CD4-positive, alpha-beta T cell treated with Interleukin-17A for 4 hours (primary cell): ENCODE measurements at places on chromosomes 6 and 20.

- no peak for DNase-seq
Measured at GRCh38 chr6:41040101-41040939, 1.3 kb upstream of the UNC5CL start.

DNA sequence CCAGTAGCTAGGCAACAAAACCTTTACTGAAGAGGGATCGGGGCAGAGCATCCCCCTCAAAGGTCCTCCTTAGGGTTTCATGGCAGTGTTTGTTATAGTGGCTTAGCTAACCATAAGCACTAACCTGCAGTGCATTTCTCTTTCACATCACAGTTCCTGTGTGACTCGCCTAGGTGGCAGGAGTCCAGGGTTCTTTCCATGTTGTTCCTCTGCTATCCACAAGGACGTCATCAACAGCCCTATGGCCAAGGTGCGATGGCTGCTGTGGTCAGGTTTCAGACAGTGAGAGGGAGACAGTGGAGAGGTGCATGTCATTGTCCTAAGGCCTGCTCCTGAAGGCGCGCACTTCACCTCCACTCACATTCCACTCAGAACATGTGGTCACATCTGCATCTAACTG is 38.8 kb upstream of the FOXA2 start:
- DNase-seq = no peak

DNA sequence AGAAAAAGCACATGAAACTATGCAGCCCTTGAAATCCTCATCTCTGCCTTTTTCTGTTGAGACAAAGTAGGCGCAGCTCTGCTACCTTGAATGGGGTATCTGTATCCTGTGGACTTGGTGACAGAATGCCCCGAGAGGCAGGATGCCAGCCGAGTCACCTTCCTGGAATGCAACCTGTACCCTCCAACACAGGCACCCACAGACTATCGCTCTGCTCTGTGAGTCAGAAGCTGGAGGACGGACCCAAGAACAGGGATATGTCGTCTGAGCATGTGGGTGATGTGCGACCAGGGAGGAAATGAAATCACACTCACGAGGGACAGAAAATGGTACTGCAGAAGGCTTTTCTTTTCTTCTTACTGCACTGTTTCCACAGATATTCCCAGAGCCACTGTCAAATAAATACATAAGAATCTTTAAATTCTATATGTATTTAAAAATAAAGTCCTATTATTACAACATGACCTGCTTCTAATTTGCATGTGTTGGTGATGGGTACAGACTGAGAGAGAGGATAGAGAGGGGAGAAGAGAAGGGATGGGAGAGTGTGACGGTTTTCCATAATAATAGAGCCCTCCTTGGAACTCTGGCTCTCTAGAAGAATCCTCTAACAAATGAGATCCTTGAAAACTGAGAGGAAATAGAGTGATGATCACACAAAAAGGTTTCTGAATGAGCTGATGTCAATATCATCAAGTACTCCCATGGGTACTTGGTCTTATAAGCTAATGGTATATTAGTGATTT is 308.1 kb downstream of the FOXC1 start:
- no peak for DNase-seq

DNA sequence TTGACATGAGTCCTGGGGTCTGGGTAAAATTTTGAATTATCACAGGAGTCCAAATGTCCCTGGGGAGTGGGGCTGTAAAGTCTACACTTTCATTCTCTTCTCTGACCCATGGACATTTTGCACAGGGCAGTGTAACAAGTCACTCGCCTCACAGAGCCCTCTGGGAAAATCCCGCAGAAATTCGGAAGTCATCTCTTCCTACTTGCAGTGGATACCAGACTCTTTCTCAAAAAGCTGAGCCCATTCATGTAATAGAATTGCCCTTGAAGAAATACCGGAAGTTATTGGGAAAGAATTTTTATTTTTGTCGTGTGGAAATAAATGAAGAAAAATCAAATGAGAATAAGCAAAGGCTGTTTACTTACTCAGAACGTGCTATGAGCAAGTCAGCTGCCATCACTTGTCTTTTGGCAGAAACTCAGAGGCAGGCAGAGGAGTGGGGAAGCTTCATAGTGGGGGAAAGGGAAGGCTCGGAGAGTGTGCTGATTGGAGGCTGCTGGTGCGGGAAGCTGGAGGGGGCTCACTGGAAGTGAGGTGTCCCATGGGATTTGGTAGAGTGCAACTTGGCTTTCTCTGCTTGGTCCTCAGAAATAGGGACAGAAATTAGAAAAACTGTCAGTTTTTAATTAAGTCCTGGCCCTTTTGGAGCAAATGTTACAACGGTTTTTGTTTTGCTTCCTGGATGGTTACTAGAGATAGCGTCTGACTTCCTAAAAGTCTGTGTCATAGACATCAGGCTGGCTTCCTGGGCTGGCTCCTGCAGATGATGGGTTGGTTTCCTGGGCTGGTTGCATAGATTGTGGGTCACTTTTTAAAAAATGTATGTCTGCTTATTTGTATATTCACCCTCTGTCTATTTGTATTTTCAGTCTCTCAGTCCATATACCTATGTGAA is 79.8 kb upstream of the EEF1E1 start:
- no peak for DNase-seq

- no peak for DNase-seq
Measured at GRCh38 chr6:82775981-82776380, 289.7 kb downstream of the UBE3D start.

GRCh38 chr6:134446896-134447295 is 129.0 kb upstream of the SGK1 start:
- DNase-seq = no peak

DNA sequence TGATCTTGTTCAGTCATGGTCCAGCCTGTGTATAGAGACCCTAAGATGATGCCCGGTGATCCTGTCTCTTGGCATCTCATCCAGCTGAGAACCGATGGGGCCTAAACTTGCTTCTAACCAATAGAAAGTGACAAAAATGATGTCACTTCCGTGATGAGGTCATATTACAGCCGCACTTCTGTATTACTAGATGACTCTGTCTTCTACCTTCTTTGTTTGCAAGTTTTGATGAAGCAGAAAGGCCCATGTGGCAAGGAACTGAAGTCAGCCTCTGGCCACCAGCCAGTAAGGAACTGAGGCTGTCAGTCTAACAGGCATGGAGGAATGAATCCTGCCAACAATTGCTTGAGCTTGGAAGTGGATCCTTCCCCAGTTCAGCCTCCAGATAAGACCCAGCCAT is 32.8 kb upstream of the HLA-C start:
- DNase-seq = no peak

GRCh38 chr6:20608356-20608755 is 74.1 kb downstream of the CDKAL1 start:
- no peak for DNase-seq

- DNase-seq = no peak
Measured at GRCh38 chr6:45808917-45809316, 206.7 kb downstream of the CLIC5 start.

- no peak for DNase-seq
Measured at GRCh38 chr20:62430311-62430853, 3.0 kb upstream of the RBBP8NL start.

DNA sequence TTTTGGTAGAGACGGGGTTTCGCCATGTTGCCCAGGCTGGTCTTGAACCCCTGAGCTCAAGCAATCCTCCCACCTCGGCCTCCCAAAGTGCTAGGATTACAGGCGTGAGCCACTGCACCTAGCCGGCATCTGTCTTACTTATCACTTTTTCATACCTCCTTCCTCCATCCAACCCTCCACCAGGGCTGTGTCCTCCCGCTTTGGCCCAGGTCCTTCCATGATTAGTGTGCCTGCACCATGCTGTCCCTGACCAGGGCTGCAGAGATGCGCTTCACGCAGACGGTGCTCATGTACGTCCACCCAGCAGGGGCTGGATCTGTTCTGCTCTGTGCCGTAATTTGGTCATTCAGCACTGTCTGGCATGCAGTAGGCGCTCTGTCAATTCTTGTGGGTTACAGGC is 85.8 kb downstream of the SRC start:
- DNase-seq = no peak

DNA sequence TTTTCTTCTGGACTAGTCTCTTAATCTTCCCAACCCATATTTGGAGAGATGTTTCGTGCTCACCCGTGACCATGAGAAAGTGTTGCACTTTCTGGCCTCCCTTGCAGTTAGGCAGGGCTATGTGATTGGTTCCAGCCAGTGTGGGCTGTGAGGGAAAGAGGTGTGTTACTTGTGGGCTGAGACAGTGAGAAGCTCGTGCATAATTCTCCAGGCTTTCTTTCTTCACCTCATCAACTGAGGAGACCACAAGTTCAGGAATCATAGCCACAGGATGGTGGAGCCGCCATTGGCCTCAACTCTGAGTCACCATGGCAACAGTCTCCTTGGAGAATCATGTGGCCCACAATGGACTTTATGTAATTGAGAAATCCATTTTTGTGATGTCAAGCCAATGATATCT is 57.5 kb upstream of the FUCA2 start:
- DNase-seq = no peak

DNA sequence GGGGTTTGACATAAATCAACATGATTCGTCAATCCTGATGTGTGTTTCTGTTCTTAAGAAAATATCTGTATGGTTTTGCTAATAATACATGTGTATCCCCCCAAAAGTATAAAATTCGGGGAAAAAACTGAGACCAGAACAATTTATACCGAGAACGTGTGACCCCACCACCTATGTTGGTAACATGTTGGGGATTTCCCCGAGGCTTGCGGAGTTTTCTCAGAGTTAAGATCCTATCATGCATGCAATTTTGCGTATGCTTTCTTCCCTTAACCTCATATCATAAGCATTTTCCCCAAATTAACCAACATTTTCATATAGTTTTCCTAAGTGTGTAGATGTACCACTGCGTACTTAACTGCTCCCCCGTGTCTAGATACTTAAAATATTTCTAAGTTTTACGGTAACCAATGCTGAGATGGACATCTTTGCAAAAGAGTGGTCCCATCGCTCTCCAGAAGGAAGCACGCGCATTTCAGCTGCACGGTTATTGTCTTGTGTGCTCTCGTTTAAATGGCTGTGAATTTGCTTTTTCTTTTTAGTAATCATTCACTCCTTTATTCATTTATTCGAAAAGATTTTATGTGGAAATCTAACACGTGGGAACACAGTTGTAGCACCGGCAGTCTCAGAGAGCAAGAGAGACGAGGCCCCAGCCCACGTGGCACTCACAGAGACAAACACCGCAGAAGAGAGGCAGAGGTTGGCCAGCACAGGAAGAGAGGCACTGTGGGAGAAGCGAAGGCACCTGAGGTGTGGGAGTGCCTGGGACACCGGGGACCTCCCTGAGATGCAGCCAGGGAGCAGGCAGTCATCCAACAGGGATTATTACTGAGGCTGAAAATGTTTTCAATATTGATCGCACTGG is 13.2 kb upstream of the IRF4 start:
- DNase-seq = no peak

- no peak for DNase-seq
Measured at GRCh38 chr6:50829898-50830444, 11.3 kb downstream of the TFAP2B start.

GRCh38 chr20:13927171-13927570 is 63.2 kb downstream of the SEL1L2 start:
- DNase-seq = no peak

GRCh38 chr20:61813791-61814190 is 251.9 kb downstream of the TAF4 start:
- no peak for DNase-seq

GRCh38 chr20:33773412-33774089 is 37.6 kb upstream of the CHMP4B start:
- no peak for DNase-seq

GRCh38 chr6:66970373-66970772 is 1263.3 kb upstream of the EYS start:
- DNase-seq = no peak

DNA sequence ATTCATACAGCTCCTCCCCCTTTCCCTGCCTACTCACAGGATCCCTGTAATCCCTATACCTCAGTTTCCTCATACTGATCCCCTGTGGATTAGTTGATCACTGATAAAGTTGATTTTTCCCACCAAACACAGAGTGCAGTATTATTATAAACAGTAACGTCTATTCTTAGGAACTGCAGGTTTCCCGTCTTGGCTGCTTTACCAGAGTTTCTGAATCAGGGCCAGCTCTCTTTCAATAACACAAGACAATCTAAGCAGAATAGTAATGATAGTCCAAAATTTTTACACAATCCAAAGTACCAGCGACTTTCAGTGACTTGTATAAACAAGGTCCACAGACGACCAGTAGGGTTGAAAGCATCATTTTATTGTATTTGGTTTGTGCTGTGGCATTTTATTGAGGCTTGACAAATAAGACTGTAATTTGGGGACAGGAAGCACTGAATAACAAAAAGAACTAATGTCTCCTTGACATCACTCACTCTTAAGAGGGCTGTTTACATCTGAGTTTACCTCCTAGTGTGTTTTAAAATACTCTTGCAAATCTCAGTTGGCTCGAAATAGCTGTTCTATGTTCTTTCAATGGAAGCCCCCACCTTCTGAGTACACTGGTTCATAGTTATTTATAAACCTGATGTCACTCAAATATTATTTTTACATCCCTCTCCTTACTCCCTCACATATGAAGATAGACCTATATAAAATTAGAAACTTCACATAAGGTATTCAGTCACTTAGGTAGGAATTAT is 6.1 kb upstream of the JARID2 start:
- DNase-seq = no peak

GRCh38 chr6:17397764-17398194 is 4.4 kb downstream of the CAP2 start:
- no peak for DNase-seq

DNA sequence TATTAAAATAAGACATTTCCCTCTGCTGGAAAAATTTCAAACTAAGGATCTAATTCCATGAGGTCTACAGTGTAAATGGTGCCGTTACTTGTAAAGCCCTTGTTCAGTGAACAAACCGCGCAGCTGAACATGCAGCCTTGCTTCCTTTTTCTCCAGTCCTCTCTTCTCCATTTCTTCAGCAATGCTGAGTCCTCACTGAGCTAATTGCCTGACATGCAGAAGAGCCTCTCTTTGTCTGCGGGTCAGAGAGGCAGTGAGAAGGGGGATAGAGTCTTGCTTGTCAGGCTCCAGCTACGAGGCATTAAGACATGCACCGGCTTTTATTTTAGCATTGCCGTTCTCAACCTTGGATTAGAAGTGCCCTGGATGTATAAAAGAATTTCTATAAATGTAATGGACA is 25.7 kb downstream of the ZDHHC14 start:
- DNase-seq = no peak

- no peak for DNase-seq
Measured at GRCh38 chr20:39010496-39010895, 48.4 kb downstream of the DHX35 start.
